T-cell (primary cell): ENCODE measurements at places on chromosomes 1 and 21. TPM values are rescaled to one million over a fixed set of nuclear protein-coding genes. Genes with fewer than 3 reads are reported as not detected.

OPTC gene
- not detected for total RNA-seq

SPRR4 gene
- total RNA-seq = not detected

GPR25 gene
- 1.8 TPM for total RNA-seq

KDM1A gene
- 45.9 TPM for total RNA-seq

ANGEL2 gene
- 73.8 TPM for total RNA-seq

SPATA6 gene
- 4.9 TPM for total RNA-seq

FALEC gene
- total RNA-seq = not detected

ENTREP3 gene
- 17.3 TPM for total RNA-seq

DNM3 gene
- total RNA-seq = 2.0 TPM
